ENCODE measurements at places on chromosomes 12 and 14. TPM values are rescaled to one million over a fixed set of nuclear protein-coding genes. Genes with fewer than 3 reads are reported as not detected.
A peak's percentile ranks its signal among the peaks of the same experiment; 100 is the strongest.

KLRC4 gene
- 1.0 TPM for total RNA-seq

KRT6A gene
- total RNA-seq: 22,053 TPM

FLVCR2 gene
- total RNA-seq: 3.1 TPM

PRH1 gene
- 5.3 TPM for total RNA-seq

DHRS2 gene
- not detected for total RNA-seq

DNA sequence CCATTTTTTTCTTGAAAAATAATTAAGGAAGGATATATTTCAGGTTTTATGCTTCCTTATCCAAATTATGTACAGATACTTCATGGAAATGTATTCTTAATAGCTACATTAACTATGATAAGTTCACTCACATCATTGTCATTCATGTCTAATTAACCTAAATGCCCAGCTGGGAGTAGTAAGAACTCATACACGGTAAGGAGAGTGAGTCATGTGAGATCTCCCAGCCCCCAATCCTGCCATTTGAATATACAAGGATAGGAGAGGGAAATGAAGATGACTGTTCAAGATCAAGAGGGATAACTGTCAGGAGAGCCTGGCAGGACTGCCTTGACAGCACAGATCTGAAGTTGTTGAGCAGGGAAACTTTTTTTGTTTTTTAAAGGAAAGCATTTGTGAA, 343.4 kb upstream of the USP15 start:
- no peak for DNase-seq

DNA sequence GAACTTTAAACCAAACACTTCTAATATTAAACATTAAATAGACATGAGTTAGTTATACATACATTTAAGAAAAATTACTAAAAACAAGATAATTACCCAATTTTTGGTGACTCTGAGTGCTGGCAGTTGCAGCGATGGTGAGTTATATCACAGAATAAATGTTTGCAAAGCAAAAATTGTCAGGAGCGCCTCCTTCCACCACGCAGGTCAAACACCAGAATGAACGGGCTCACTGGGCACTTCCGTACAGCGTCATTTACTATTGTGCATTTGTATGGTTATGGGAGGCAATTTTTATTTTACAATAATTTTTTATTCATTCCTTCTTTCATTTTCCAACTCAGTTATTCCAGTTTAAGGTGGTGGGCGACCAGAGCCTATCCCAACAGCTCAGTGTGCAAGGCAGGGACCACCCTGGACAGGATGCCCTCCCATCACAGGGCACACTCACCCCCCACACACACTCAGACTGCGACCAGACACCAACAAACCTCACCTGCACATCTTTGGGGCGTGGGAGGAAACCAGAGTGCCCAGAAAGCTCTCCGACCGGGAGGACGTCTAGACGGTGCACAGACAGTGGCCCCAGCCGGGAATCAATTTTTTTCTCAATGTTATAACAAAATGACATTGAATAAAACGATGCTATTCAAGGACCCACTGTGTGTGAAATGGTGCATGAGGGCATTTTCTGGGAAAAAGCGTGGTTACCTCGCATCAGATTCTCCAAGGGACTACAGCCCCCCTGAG, 67.2 kb downstream of the TESC start:
- no peak for DNase-seq

DNA sequence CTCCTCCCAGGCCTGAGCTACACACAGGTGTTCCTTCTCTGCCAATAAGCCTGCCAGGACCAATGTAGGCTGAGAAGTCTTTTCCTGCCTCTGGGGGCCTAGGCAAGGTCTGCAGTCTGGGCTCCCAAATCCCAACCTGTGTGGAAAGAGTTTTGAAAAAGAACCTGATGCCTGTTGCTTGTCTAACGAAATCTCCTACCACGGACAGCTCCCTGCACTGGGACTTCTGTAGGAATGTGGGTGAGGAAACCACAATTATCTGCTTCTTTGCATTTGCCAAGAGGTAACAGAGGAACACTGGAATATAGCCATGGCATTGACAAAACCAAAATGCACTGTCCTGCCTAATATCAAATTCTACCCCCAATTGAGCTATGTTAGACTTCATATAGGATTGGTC, 877.0 kb upstream of the TMEM132C start:
- no peak for DNase-seq

GRCh38 chr12:1661553-1662335, 29.1 kb upstream of the ADIPOR2 start:
- peak; percentile 62 for DNase-seq

DNA sequence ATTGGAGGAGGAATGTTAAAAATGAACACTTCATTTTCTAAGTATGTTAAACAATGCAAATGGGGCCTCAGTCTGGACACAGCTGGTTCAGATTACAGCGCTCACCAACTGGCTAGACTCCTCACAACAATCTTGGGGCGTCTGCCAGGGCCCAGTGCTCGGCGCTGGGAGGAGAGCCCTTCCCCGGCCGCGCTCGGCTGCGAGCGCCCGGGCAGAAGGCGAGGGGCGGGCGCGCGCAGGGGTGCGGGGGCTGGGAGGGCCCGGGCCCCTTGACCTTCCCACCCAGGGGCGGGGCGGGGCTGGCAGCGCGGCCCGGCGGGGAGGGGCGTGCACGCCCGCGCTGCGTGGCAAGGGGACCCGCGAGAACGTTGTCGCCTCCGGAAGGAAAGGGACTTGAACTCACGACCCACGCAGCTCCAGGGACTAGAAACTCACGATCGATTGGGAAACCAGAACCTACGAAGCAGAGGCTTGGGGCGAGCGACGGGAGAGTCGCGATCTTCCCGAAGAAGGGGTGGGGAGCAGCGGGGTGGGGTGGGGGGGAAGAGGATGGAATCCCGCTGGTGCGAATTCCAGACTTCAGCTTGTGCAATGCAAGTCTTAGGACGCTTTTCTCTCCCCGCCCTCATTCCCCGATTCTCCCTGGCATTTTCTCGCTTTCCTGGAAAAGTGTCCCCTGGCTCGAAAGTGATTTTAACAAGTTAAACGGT, at the start of gene FBLN5:
FBLN5 (minus strand) TSS at position 220 of the 710 bp plus-strand sequence. CDS start 465 bp downstream, outside the sequence.
- no peak for DNase-seq

GRCh38 chr14:21020977-21021545, 3.8 kb downstream of the NDRG2 start:
- DNase-seq: no peak

GRCh38 chr12:130988751-130989150, 35.0 kb downstream of the ADGRD1 start:
- DNase-seq: no peak

GRCh38 chr12:84891106-84891838, 21.3 kb downstream of the SLC6A15 start:
- DNase-seq: no peak

DNA sequence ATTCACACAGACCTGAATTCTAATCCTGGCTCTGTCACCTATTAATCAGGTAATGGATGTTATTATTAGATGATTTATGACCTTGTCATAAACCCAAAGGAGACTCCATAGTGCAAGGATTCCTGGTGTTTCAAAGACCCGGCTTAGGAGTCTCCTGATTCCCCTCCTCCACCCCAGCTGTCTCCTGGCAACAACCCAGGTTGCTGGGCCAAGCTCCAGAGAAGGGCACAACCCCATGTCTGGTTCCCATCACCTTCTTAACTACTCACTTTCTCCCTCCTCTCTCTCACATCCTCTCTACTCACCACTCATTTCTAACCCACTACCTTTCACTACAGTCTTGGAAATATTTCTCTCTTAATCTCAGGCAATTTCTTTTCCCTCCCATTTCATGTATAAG, 41.6 kb downstream of the RHOJ start:
- DNase-seq: no peak

- no peak for DNase-seq
Measured at GRCh38 chr14:22723815-22724214, 42.7 kb upstream of the OXA1L start.

DNA sequence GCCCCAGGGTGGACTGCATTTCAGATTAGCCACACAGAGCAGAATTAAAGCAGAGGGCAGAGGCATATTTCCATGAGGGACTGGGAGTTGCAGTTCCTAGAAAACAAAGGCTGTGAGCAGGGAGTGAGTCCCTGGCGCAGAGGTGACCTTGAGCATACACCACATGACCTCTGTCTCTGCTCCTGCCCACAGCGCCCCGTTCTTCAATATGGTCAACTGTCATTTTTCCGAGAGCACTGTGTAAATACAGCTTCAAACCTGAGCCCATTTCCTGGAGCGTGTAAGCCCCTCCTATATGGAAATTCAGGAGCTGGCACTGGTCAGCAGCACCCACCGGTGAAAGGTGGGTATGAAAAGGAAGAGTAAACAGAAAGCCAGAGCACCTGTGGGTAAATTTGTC, 192.2 kb upstream of the PELI2 start:
- no peak for DNase-seq

All from esophagus squamous epithelium (tissue), 5 donors.